ENCODE measurements at places on chromosomes 12 and 14. TPM values are rescaled to one million over a fixed set of nuclear protein-coding genes. Genes with fewer than 3 reads are reported as not detected.

GRCh38 chr12:76123259-76124212, 39.1 kb upstream of the NAP1L1 start:
- no peak for DNase-seq

DNA sequence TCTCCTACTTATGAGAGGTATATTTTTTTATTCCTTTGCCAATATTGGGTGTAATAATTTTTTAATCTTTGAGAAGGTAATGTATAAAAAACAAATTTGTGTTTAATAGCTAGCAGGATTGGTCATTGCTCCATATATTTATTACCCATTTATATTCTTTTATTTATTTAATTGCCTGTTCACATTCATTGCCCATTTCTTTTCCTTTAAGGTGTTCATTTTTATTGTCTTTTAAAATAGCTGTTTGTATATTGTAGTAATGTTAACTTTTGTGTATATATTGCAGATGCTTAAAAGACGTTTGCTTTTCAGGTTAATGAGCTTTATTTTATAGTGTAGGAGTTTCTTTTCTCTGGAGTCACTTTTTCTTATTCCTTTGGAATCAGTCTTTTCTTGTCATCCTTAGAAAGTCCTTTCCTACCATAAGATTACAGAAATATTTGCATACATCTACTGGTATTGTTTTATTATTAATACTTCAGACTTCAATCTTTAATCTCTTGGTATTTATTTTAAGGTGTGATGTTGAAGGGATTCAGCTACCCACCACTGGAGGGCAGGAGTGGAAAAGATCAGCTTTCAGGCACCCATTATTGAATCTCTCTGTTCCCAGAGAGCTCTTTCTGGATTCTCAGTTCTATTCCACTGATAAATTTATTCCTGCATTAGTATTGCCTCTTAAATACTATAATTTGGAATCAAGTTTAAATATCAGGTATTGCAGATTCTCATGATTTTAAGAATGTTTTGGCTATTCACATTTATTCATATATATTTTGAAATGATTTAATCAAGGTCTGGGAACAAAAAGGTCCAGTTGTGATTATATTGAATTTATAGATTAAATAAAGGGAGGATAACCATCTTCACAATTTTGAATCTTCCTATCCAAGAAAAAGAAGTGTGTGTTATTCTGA, 17.3 kb downstream of the PPM1A start:
- no peak for DNase-seq

DNA sequence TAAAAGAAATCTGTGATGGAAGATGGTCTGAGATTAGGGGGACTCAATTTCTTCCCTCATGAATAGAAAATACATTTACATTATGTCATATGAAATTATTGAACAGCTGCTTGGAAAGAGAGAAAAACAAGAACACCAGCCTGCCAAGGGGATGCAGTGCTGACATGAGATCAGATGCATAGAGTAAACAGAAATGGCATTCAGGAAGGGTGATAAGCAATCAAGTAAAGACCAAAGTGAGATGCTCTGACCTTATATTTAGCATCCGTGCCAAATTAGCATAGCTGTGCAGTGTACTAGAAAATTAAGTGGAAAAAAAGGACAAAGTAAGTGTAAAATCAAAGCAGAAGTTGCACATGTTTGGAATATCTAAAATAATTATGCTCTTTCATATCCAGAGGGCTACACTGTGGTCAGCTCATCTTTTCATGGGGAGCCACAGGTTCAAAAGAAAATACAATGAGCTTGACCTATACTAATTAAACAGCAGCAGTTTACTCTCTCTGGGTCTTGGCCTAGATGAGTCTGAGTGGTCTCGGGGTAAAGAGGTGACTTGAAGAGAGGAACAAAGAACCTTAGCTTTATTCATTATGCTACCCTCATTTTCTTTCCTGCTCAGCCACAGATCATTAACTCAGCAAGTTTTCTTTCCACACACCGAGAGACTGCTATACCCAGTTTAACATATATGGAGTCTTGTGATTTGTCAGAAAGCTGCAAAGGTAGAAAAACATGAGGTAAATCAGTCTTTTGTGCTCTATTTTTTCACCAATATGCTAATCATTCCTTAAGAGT, 359.4 kb upstream of the FOXG1 start:
- no peak for DNase-seq

- DNase-seq, result no peak
Measured at GRCh38 chr14:25090256-25090655, 40.3 kb upstream of the STXBP6 start.

GRCh38 chr12:83040339-83040738, 353.6 kb downstream of the TMTC2 start:
- DNase-seq, result no peak

GRCh38 chr12:29960122-29960521, 176.4 kb upstream of the TMTC1 start:
- DNase-seq, result no peak

GRCh38 chr12:11596141-11596540, 53.3 kb upstream of the ETV6 start:
- DNase-seq, result no peak

DNA sequence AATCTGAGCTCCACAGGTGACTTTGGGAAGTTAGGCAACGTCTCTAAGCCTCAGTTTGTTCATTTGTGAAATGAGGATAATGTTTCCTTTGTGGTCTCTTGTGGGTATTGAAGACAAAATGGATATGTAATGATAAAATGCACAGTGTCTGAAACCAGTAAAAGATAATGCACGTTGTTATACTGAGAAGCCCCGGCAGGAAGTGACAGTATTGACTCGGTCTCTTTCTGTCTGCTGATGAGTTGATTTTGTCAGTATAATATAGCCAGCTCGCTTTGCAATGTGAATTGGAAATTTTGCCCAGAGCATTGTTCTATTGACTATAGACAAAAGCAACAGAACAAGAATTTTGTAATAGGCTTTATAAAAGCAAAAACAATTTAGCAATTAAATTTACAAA, 49.2 kb upstream of the SLC38A1 start:
- no peak for DNase-seq

- peak; percentile 88 for DNase-seq
Measured at GRCh38 chr12:110742718-110743570, at the start of gene PPP1CC. TSS of gene PPP1CC (minus strand) at chr12:110742891. CDS start at chr12:110742707, 184 bp downstream.

ERC1 gene
- polyA plus RNA-seq, result 40.3 TPM

RHEBL1 gene
- polyA plus RNA-seq, result 1.8 TPM

SLC7A8 gene
- polyA plus RNA-seq, result 83.4 TPM

SLC25A21 gene
- 4.7 TPM for polyA plus RNA-seq
